ENCODE measurements at places on chromosomes 7 and 10.

DNA sequence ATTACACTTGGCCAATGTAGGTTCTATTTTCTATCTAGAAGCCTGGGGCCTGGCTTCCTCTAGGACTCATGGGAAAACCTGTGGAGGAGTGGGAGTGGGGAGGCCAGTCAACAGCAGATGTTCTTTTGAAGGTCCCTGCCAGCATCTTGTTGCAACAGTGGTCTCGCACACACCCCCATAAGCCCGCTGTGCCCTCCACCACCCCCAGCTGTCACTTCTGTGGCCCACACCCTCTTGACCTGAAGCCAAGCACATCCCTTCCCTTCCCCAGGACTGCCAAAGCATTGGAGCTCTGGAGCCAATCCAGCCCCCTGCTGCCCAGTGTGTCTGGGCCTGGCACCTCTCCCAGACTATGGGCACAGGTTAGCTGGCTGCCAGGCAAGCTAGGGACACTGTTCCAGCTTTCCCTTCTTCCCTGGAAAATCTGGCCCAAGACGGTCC lies 1.9 kb upstream of the STX1A start:
- no peak for DNase-seq

DNA sequence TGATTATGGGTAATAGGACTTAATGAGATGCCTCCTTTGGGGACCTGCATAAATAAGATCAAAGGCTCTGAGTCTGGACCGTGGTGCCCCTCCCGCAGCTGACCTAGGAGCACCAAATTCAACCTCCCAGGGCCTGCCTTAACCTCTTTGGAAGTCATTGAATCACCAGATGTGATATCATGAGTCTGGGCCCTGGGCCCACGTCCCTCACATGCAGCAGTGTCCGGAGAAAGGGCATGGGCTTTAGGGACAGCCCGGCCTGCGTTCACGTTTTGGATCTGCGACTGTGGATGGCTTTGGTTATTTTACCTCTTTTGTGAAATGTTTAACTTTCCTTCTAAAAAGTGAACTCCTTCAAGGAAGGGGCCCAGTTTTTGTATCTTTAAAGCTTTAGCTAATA lies 220.0 kb upstream of the KLF6 start:
- DNase-seq: no peak

- DNase-seq: no peak
Observed at GRCh38 chr10:120684226-120684625, 166.9 kb upstream of the WDR11 start.

GRCh38 chr10:86363184-86363832 lies 3.3 kb downstream of the GRID1 start:
- DNase-seq: peak; percentile 42

GRCh38 chr10:126235979-126236851 lies 152.1 kb downstream of the ADAM12 start:
- DNase-seq: no peak

- DNase-seq: no peak
Observed at GRCh38 chr7:15688911-15689310, 2.4 kb upstream of the MEOX2 start.

- no peak for DNase-seq
Observed at GRCh38 chr7:135929722-135930141, 47.4 kb downstream of the MTPN start.

DNA sequence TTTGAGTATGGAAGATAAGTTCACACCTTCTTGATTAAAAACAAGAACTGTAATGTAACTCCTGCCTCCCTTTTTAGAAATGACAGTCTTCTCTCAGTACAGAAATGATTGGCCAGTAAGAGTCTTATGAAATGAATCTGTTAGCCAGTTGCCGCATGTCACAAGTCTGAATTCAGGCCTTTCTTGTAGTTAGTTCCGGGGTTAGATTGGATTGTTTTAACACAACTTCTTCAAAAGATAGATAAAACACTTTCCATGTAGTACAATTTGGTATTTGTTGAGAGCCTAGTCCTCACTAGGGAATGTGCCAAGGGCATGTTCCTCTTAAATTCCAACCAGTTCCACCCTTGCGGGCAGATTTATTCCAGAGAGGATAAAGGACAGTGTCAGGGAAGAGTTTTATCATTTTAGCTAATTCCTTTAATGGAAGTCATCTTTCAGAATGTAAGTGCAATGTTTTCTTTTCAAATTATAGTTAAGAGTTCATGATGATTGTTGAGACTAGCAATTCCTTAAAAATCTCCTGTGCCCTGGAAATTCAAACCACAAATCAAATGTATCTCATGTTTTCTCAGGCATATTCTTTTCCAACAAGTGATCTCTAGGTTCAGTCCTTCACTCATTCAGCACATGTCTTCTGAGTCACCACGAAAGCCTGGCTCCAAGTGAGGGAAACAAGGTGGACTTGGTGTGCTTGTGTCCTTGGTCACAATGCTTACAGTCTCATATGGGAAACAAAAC lies 4.1 kb downstream of the FHIP2A start:
- no peak for DNase-seq

- DNase-seq: no peak
Observed at GRCh38 chr10:24128066-24128730, 80.7 kb upstream of the KIAA1217 start.

- peak; percentile 53 for DNase-seq
Observed at GRCh38 chr10:124745673-124746072, 1.5 kb upstream of the FAM53B start.

- DNase-seq: no peak
Observed at GRCh38 chr10:95178797-95179196, 15.2 kb upstream of the ACSM6 start.

DNA sequence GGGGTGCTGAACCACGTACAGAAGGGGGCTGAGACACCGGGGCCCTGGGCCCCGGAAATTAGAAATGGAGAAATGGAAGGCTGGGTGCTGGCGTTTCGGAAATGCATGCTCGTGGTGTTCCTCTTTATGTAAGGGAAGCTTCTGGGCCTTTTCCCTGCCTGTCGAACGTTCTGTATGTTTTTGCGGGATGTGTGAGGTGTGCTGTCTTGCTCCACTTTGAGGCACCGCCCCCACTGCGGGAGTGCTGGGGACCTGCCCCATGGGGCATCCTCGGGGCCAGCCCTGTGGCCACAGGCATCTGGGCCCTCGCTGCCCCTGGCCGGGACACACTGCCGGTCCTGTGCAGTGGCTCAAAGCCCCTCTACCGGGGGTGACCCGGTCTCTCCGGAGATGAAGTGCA lies 1.7 kb upstream of the VENTX start:
- DNase-seq: no peak

GRCh38 chr7:19747740-19748339 lies 25.6 kb downstream of the TMEM196 start:
- DNase-seq: peak; percentile 29

DNA sequence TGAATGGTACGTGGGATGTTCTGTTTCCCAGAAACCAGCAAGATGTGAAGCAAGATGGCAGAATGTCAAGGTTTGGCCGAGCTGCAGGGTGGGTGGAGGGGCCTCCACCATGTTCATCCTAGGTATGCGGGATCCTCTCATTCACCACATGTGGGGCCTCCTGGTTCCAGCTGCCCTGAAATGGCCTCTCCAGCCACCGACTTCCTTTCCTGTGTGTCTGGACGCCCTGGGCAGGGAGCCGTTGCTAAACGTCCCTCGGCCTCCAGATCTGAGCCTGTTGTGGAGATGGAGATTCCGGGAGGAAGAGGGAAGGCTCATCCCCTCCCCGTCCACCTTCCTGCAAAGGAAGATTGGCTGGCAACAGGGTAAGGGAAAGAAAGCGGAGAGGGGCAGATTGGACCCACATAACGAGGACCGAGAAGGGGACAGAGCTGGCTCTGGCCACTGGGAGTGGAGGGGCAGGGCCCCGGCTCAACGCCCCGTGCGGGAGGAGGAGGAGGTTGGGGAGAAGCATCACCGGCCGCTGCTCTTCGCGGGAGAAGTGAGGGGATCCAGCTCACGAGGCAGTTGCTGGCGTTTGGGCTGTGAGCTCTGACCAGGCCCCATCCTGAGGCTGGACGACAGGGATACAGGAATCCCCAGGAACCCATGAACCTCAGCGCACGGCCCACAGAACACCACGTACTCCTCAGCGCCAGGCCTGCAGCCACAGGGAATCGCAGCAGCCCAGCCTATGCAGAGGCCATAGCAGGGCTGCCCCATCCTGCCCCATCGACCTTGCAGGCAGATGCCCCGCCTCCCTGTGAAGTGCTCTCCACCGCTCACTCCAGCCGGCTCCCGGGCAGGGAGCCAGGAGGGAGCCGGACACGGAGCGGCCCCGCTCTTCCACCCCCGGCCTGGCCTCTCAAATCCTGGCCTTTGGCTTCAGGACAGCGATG lies 98.3 kb downstream of the FOXL3 start:
- no peak for DNase-seq

DNA sequence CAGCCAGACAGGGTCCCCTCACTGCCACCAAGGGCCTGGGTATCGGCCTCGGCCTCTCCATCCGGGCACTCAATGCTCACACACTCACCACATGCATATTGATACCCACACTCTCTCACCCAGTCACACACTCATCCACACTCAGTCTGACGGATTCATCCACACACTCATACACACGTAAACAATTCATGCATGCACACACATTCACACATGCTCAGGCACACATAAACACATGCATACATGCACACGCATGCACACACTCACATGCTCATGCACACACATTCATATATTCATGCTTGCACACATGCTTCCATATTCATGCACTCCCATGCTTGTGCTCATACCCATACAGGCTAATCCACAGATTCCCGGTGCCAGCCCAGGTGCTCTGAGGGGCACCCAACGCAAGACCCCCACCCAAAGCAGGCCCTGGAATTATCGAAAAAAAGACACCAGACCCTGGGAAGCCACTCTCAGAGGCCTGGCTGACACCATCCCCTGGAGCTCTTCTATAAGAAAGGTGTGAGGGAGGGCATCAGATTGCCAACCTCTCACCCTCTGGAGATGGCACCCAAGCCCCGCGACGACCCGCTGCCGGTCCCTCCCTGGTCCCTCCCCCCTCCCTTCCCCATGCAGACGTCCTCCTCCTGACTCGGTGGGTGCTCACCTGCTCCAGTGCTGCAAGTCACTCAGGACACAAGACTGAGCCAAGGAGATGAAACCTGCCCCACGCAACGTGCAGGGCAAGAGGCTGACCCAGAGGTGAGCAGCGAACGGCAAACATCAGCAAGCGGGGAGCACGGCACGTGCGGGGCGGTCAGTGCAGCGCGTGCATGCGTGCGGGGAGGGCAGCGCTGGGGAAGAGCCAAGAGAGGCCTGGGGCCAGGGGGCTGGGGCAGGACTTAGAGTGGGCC lies 15.2 kb downstream of the STK32C start:
- no peak for DNase-seq

DNA sequence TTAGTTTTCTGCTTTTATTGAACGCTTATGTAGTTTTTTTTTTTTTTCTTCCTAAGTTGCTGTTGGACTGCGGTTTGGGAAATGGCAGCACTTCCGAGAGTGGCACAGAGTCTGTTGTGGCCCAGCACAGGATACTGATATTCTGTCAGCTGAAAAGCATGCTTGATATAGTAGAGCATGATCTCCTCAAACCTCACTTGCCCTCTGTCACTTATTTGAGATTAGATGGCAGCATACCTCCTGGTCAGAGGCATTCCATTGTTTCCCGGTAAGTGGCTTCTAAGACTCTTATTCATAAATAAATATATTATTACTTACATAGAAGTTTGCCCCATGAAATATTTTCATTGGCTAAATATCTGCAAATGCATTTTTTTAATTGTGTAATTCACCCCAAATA lies 101.1 kb downstream of the BTAF1 start:
- DNase-seq: no peak

GRCh38 chr10:78784546-78784945 lies 284.2 kb upstream of the ZMIZ1 start:
- no peak for DNase-seq

DNA sequence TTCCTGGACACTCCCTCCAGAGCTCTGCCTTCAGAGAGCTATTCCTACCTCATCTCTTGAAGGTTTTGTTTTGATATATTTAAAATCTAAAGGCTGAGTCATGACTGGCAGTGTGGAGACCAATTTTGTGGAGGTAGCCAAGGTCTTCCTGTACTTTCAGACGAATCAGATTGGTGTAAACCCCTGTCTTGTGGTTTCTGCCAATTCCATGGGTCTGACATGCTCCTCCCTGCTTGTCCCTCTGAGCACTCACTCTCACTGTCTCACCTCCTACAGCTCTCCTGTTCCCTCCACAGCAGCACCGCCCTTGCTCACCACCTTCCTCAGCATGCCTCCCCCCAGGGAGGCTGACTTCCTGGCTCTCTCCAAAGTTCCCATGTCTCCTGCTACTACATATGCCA lies 179.8 kb downstream of the NPSR1 start:
- DNase-seq: peak; percentile 34

GRCh38 chr7:78620920-78621319 lies 822.3 kb downstream of the PHTF2 start:
- peak; percentile 57 for DNase-seq

DNA sequence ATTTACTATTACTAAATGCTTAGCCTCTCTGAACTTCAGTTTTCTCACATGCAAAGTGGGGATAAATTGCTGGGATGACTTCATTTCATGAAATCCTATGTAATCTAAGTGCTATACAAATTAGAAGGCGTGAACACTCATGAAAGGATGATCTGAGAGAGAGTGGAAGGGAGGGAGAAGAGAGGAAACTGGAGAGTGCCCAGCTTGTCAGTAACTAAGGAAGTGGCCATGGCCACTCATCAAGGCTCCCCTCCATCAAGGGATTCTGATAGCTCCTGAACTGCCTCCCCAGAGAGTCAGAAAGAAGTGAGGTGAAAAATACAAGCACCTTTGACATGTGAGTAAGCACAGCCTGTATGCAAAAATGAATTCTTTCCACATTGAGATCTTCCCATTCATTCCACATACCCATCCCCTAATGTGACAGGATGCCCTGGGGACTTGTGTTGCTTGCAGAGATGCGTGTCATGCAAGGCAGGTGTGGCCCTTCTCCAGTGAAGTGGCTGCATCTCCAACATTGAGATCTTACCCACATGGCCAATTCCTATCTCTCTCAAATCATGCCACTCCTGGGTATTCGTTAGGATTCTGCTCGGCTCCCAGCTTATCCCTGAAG lies 76.5 kb upstream of the ITPRID1 start:
- DNase-seq: no peak

GRCh38 chr10:101047961-101048892 lies 13.6 kb upstream of the KAZALD1 start:
- no peak for DNase-seq

- peak; percentile 43 for DNase-seq
Observed at GRCh38 chr10:7260412-7260900, 150.4 kb downstream of the SFMBT2 start.

- no peak for DNase-seq
Observed at GRCh38 chr10:5423771-5424170, 11.4 kb downstream of the NET1 start.

- DNase-seq: no peak
Observed at GRCh38 chr10:299512-299911, 164.3 kb downstream of the ZMYND11 start.

- no peak for DNase-seq
Observed at GRCh38 chr7:42385912-42386311, 148.9 kb upstream of the GLI3 start.

- no peak for DNase-seq
Observed at GRCh38 chr10:26527018-26527417, 88.9 kb downstream of the APBB1IP start.

Measured in RPMI8226 (cell line).